Muscle of back (tissue), 13 donors: ENCODE measurements at places on chromosomes 4 and X.

DNA sequence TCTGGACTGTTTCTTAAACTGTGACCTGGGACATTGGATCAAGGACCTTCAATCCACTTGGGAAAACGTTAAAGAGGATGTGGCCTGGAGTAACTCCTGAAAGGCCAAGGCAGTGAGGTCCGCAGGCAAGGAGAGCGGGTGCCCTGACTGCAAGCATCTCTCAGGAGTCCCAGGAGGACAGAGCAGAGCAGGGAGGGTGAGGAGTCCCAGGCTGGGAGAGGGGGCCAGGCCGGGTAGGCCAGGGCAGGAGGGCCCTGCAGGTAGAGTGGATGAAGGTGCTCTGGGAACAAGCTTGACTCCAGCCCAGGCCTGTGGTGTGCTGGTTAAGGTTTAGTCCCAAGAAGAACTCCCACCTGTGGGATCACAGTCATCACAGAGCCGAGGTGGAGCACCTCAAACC, 13.8 kb downstream of the PNMA6E start:
- DNase-seq = no peak

GRCh38 chr4:153024466-153024865, 88.3 kb downstream of the FHDC1 start:
- no peak for DNase-seq

DNA sequence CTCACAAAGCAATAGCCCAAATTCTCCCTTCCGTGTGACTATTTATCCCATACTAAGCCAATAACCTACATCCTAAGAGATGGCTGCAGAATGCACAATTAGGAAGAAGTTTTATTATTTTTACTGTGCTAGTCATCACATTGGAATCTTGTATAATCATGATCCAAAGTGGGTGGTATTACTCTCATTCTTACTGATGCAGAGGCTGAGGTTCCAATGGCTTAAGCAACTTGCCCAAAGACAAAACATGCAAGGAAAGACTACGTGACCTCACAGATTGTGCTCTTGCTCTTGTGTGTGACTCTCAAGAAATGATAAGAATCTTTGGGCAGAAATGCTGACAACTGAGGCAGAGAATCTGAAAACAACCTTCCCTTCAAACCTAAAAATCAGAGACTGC, 212.2 kb downstream of the LDB2 start:
- DNase-seq = peak; percentile 42

DNA sequence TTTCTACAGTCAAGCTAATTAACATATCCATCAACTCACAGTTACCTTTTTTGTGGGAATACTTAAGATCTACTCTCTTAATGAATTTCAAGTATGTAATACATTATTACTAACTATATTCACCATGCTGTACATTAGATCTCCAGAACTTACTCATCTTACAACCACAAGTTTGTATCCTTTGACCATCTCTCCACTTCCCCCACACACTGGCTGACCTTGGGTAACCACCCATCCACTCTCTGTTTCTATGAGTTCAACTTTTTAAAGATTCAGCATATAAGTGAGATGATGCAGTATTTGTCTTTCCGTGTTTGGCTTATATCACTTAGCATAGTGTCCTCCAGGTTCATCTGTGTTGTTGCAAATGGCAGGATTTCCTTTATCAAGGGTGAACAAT, 30.5 kb upstream of the MAGED1 start:
- DNase-seq = no peak

DNA sequence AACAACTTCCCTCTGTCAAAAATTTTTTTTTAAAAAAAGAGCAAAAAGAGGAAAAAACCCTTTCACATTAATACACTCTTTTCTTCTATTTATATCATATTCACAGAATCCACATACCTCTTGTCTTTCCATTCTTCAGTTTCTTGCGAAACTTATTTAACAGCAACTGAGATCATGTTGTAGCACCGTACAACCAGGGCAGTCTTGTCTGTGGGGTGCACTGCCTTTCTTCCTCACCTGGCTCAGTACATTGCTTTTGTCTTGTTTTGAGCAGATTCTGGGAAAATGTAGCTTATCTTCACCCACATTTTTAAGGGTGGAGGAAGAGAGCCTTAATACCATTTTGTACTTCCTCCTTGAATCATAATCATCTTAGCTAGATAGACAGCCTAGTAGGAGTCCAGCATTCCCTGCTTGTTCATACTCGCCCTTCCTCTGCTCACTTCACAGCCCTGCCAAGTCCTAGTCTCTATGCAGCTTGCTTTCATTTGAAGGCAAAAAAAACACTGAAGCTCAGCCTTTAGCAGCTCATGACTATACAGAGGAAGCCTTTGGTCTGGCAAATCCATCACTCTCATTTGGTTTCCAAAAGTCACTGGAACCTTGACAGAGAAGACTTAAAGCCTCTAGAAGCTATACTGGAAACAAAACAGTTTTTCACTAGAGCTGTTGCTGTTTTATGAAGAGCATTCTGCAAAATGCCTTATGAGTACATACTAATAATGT, 140.6 kb upstream of the BANK1 start:
- peak; percentile 43 for DNase-seq

GRCh38 chr4:7867191-7867590, 72.5 kb downstream of the AFAP1 start:
- DNase-seq = no peak

GRCh38 chrX:11781133-11781532, 23.1 kb downstream of the MSL3 start:
- no peak for DNase-seq

DNA sequence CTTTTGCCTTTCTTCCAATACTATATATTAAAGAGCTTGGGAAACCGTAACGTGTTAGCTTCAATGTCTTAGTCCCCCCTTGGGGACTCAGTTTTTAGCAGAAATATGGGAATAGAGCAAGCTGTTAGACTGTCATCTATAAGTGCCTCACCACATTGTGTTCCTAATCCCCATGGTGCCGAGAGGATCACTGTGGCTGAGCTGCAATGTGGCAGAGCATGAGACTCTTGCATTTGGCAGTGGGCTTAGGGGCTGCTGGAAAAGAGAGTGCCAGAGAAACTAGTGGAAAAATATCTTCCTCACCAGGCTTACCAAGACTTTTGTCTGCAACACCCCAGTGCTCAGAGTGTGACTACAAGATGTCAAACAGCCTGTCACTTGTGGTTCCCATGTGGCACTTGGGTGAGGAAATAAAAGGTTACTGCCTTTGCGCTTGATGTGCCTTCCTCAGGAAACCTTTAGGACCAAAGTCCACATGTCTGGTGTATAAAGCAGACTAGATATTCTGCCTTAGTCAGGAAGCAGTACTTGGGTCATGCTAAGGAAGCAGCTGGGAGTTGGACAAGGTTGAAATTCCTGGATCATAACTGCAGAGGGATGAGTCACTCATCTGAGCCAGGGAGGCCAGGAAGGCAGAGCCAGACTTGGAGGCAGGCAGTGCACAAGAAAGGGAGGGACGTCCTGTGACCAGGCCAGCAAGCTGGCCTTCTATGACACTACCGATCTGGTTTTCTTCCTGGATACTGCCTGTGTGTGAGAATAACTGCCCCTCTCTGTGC, 9.7 kb upstream of the MAGEA4 start:
- DNase-seq = peak; percentile 73
